ENCODE measurements at places on chromosomes 7 and 10. TPM values are rescaled to one million over a fixed set of nuclear protein-coding genes. Genes with fewer than 3 reads are reported as not detected.

DNA sequence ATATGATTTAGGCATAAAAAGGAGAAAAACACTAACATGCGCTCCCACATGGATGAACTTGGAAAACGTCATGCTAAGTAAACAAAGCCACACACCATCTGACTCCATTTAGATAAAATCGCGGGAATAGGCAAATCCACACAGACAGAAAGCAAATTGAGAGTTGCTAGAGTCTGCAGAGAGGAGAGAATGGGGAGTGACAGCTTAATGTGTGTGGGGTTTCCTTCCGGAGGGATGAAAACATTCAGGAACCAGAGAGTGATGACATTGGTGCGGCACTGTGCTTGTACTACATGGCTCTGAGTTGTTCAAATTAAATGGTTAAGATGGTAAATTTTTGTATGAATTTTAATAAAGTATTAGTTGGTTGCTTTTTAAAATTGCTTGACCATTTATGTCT is 482.9 kb upstream of the AKR1E2 start:
- no peak for DNase-seq

DNA sequence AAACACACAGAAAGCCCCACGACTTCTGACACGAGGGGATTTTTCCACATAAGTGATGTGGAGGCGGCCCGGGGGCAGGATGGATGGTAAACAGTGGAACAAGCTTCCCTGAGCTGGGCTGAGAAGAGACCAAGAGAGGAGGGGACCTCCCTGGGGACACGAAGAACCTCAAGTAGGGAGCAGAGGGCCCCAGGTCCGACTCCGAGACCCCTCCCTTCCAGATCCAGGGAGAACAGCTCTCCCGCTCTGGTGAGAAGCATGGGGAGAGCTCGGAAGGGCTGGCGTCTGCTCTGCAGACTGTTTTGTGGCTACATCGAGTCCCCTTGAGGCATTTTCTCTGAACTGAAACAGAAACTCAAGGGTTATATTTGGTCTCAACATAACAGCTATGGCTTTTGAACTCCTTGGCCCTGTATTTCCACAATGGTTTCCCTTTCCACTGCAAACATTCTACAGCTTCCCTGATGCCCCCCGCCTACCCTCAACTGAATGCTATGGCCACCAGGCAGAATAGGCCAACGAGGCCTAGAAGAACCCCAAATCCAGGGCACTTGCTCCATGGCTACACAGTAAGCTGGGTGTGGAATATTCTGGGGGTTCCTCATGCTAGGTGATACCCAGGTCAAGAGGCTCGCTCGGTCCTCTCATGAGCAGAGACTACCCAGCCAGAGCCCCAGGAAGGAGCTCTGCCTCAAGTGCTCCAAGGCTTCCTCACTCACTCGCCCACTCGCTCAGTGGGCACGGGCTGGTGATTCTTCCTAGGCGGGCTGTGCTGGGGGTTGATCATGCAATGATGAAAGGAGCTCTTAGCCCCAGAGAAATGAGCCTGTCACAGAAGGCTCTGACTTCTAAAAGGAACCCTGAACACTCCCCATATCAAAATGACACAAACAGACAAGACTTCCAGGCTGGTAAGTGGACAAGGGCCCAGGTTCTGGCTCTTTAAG is 47.5 kb downstream of the FAM53B start:
- no peak for DNase-seq

GRCh38 chr7:80967917-80968297 is 49.1 kb upstream of the SEMA3C start:
- DNase-seq, result no peak

DNA sequence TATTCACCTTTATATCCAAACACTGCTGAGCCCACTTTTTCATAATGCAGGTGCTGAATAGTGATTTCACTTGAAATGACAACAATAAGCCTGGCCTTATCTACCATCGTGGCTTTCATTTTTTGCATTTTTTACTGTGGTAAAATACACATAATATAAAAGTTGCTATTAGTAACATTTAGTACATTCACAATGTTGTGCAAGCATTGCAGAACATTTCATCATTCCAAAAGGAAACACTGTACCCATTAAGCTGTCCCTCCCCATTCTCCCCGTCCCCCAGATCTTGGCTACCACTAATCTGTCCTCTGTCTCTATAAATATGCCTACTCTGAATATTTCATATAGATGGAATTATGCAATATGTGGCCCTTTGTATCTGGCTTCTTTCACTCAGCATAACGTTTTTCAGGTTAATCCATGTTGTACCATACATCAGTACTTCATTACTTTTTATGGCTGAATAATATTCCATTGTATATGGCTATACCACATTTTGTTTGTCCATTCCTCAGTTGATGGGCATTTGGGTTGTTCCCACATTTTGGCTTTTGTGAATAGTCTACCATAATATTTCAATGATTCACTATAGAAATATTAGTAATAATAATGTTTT is 68.5 kb upstream of the ARID5B start:
- no peak for DNase-seq

Gene HTRA1
- 1,485 TPM for total RNA-seq

GRCh38 chr10:654647-654996 is 34.8 kb downstream of the DIP2C start:
- no peak for DNase-seq

GRCh38 chr7:148567524-148567923 is 23.0 kb upstream of the C7orf33 start:
- DNase-seq, result no peak

Gene TSPAN15
- 8.9 TPM for total RNA-seq

- DNase-seq, result no peak
Measured at GRCh38 chr7:7554649-7555575, 11.8 kb upstream of the MIOS start.

- no peak for DNase-seq
Measured at GRCh38 chr7:135508883-135509588, 866 bp downstream of the CNOT4 start.

Gene VGF
- not detected for total RNA-seq

Gene LAMB1
- total RNA-seq, result 405 TPM

DNA sequence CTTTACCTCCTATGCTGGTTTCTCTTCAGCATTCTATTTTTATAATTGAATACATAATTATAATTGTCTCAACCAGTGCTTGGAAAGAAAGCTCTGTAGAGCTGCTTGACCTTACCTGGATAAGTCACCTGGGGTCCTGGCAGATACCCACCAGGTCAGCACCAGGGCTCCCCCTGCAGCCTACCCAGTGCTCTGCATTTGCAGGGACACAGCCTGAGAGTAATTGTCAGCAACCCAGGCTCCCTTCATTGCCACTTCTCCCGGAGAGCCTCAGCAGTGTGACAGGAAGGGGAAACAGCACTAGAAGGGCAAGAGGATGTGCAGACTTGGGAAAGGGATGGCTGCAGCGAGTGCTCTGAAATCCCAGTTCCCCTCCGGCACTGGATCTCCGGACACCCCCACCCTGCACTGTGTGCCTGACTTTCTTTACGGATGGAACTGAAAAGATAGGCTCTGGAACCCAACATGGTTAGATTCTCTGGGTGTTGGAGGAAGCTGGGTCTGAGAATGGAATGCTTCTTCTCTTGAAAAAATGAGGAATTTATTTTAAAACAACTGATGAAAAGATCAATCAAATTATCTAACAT is 11.4 kb upstream of the PAX4 start:
- DNase-seq, result no peak

- DNase-seq, result no peak
Measured at GRCh38 chr7:68688416-68689086, 909.7 kb upstream of the AUTS2 start.

DNA sequence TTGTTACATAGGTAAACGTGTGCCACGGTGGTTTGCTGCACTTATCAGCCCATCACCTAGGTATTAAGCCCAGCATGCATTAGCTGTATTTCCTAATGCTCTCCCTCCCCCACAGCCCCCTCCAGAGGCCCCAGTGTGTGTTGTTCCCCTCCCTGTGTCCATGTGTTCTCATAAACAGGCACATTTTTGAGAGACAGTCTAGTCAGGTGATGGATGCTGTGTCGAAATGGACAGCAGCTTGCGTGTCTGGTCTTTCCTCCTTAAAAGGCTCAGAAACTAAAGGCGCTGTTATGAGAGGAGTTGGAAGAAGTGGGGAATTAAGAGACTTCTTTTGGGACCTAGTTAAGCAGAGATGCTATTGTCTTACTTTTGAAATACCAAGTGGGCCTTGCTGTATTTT is 296.0 kb downstream of the BBS9 start:
- no peak for DNase-seq

DNA sequence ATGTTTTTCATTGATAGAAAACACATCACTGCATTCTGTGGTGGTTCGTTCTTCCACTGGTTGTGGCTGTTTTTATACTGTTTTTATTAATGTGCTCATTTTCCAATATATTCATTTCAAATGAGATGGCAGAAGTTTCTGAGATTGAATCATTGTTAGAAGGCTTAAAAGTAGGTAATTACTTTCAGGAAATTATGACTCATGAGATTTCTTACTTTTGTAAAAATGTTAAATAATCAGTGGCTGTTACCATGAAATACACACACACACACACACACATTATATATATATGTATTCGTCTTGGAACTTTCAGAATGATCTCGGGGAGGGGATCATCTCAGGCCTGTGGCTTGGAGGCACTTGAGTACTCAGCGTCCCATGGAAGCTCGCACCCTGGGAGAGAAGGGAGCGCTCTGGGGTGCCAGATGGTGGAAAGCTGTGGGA is 66.1 kb downstream of the ZMYND11 start:
- no peak for DNase-seq

Gene MAGI2
- total RNA-seq, result 5.8 TPM

- DNase-seq, result no peak
Measured at GRCh38 chr10:84214612-84215235, 10.6 kb downstream of the LRIT2 start.

- DNase-seq, result no peak
Measured at GRCh38 chr10:116753759-116754158, 11.4 kb upstream of the HSPA12A start.

DNA sequence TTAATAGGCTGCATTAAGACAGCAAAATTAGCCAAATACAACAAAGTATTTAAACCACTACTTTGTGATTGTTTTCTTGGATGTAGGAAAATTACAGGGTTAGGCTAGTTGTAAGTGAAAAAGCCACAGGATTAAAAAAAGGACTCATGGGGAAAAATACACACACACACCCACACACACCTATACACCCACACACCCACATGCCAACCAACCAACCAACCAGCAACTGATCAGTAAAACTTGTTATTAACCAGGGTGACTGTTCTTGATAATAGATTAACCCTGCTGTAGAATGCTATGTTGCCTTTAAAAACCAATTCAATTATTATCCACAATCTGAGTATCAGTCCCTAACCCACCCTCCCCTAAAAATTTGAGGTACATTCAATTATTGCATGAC is 49.0 kb downstream of the MTPN start:
- no peak for DNase-seq

DNA sequence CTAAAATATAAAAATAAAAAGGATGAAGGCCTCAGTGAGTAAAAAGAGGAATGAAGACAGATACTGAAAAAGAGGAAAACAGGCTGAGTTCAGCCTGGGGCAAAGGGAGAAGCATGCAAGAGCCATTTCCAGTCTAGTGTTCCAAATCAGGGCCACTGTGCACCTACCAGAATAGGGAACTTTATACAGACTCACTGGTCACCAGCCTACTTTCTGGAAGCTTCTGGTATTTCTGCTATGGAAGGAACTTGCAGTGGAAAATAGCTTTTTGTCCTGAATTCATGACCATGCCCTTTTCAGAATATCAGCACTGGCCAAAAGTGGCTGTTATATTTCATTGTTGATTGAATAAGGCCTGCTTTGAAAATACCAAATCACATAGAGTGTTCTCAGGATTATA is 28.8 kb downstream of the ABRAXAS2 start:
- no peak for DNase-seq

Gene PRDX3
- total RNA-seq, result 85.0 TPM

DNA sequence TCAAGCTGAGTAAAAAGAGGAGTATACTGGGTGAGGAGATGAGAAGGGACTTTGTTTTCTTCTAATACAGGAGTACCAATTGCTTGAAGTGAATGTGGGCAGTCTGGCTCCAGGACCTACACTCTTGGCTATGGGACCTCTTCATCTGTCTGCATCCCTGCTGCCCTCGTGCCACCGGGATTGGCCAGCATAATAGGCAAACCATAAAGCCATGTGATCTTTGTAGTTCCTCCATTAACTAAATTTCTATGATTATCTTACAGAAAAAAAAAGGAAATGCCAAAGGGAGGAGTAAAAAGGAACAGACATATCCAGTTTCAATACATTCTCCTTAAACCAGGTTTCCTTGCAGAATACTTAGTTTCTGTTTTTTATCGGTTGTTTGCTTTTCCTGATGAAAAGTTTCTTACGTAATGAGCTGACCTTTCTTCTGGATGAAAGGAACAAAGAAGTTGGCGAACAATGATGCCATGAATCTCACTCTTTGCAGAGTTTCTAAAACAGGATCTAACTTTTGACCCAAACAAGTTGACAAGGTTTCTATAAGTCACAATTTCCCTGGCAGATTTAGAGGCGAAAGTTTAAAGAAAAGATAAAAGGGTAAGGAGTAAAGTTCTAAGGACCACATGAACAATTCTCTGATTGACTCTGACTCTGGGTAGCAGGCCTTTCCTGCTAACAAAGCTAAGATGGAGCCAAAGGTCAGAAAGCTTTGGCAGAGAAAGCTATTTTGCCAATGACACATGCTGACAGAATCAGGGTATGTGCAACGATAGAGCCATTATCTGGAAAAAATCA is 54.1 kb downstream of the LAMB1 start:
- DNase-seq, result no peak

Gene NUTM2E
- 0.52 TPM for total RNA-seq

- DNase-seq, result peak; percentile 93
Measured at GRCh38 chr10:101817337-101818118, 716 bp downstream of the OGA start.

Gene SLC4A2
- total RNA-seq, result 371 TPM

DNA sequence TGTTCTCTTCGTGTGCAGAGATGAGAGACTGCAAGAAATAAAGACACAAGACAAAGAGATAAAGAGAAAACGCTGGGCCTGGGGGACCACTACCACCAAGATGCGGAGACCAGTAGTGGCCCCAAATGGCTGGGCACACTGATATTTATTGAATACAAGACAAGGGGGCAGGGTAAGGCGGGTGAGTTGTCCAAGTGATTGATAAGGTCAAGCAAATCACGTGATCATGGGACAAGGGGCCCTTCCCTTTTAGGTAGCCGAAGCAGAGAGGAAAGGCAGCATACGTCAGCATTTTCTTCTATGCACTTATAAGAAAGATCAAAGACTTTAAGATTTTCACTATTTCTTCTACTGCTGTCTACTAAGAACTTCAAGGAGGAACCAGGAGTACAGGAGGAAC is 762.1 kb downstream of the TNS3 start:
- DNase-seq, result no peak

DNA sequence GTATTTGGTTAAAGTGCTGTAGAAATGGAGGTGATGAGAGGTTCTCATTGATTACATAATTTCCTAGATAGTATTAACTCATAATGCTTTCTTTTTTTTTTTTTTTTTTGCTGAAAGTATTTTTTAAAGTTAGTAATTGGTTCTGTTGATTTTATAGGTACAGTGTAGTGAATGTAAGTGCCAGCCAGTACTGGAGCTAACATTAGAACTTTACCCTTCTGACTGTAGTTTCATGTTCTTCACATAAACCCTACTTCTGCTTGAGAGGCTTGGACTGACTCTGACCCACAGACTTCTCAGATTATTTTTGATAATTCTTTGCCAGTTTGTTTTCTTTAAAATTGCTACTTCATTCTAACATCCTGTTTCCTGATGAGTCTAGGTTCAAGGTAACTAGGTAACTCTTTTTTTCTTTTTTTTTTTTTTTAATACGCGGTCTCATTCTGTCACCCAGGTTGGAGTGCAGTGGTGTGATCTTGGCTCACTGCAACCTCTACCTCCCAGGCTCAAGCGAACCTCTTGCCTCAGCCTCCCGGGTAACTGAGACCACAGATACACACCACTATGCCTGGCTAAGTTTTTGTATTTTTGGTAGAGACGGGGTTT is 92.2 kb upstream of the OIT3 start:
- no peak for DNase-seq

Measured in chondrocyte (in vitro differentiated cells).